ENCODE measurements at places on chromosomes 3 and 15. TPM values are rescaled to one million over a fixed set of nuclear protein-coding genes. Genes with fewer than 3 reads are reported as not detected.

Gene RAB6B
- total RNA-seq: 75.3 TPM

Gene SLC12A6
- 10.3 TPM for total RNA-seq

Gene ZCWPW2
- 1.0 TPM for total RNA-seq

Gene PIGZ
- 1.6 TPM for total RNA-seq

Gene NAALADL2
- 4.3 TPM for total RNA-seq

Gene ONECUT1
- total RNA-seq: 49.0 TPM

Gene CHL1
- total RNA-seq: 19.1 TPM

Gene ANKUB1
- 0.36 TPM for total RNA-seq

Gene CACNA1D
- 2.9 TPM for total RNA-seq

Gene CFAP161
- total RNA-seq: 0.37 TPM

Gene MAP6D1
- total RNA-seq: 3.4 TPM

Gene TLR9
- 0.11 TPM for total RNA-seq

All from motor neuron (in vitro differentiated cells).